ENCODE measurements at places on chromosomes 11 and 22.
A peak's percentile ranks its signal among the peaks of the same experiment; 100 is the strongest.

DNA sequence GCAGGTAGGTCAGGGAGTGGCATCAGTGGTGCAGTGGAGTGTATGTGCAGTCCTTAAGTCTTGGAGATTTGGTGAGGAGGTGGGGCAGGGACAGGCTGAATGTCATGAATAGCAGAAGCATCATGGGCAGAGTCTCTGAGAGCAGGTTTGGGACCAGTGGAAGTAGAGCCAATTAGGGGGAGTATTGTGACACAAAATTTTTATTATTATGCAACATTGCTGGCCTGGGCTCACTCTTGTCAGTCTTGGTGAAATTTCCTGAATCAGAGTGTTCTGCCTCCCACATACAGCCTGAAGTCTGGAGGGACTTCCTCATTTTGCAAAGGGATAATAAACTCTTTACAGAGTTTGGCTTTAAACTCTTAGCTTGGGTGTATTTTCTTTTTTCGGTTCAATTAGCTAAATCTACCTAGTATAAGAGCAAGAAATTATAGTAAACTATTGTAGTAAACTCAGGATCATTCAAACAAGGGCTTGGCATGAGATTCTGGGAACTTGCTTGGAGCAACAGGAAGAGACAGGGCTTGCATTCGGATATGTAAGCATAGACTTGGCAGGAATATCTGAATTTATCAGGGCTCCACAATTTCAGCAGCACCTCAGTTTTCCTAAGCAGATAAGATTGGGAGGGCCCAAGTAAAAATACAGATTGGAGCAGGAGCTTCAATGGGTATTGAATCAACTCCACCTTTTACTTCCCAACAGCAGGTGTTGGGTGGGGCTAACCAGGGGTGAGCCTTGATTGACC, 67.7 kb downstream of the FDX1 start:
- no peak for DNase-seq

DNA sequence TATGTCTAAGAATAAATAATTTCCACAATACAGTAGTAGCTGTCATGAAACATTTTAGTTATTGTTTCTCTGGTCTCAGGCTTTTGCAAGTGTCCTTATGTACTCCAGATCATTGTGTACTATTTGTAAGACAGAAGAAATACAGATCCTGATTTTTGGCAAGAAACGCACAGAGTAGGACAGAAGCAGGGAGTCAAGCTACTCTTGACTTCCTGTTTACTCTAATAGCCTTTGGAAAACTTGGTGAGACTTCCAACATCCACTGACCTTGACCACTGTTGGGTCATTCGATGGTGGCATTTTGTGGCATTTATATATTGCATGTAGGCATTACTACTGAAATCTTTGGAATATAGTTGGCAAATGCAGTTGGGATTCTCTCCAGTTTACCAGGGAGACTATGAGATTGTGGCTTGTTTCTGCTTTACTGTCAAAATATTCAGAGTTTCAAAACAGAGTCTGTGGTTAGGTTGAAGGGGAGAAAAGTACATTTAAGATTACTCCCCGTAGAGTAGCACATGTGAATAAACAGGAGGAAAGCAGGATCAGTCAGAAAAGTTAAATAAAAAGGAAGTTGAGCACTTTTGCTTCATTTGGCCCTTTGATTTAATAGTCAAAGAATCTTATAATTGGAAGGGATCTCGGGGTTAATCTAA, 726.1 kb upstream of the CCDC90B start:
- DNase-seq, result no peak

GRCh38 chr22:26646158-26646557, 11.2 kb upstream of the MIAT start:
- peak; percentile 24 for DNase-seq

DNA sequence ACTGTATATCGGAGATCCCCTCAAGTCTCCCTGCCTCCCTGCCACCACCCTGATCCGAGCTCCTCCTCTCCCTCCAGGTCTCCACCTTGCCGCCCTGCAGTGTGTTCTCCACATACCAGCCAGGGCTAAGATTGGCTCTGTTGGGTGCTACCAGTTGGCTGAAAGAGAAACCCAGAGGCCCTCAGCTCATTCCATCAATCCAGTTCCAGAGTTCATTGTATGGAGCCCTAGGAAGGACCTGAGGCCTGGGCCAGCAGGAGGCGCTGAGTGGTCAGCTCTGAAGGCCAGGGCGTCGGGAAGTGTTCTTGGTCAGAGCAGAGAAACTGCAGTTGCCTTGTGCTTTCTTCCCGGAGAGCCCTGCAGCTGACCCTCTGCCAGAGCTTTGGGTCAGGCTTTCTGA, 2.2 kb upstream of the TOP3B start:
- no peak for DNase-seq

DNA sequence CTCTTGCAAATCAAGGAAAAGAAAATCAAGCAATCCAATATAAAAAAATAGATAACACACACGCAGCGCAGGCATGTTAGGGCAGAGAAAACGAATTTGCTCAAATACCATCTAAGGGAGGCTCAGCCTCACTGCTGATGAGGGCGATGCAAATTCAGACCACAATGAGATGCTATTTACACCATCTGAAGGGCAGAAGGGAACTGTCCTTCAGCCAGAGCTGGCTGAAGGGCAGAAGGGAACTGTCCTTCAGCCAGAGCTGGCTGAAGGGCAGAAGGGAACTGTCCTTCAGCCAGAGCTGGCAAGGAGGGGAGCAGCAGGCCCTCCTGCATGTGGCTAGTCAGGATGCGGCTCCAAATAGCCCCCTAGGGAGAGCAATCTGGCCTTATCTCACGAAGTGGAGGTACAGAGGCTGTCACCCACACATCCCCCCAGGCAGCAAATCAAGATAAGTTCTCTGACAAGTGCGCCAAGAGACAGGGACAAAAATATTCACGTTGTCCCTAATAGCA, 7.6 kb upstream of the SLC39A13 start:
- no peak for DNase-seq

GRCh38 chr22:29804985-29805384, 33.1 kb downstream of the ASCC2 start:
- DNase-seq, result no peak

GRCh38 chr11:62088331-62088933, 35.4 kb upstream of the INCENP start:
- DNase-seq, result no peak

- no peak for DNase-seq
These were observed 42.4 kb upstream of the GLYAT start for GRCh38 chr11:58774164-58774593.

- DNase-seq, result no peak
These were observed 10.7 kb upstream of the SMIM38 start for GRCh38 chr11:69145050-69145380.

- DNase-seq, result peak; percentile 65
These were observed 5.7 kb upstream of the ACAT1 start for GRCh38 chr11:108115500-108116140.

- peak; percentile 7 for DNase-seq
These were observed 274.9 kb downstream of the FAM181B start for GRCh38 chr11:82458761-82459160.

DNA sequence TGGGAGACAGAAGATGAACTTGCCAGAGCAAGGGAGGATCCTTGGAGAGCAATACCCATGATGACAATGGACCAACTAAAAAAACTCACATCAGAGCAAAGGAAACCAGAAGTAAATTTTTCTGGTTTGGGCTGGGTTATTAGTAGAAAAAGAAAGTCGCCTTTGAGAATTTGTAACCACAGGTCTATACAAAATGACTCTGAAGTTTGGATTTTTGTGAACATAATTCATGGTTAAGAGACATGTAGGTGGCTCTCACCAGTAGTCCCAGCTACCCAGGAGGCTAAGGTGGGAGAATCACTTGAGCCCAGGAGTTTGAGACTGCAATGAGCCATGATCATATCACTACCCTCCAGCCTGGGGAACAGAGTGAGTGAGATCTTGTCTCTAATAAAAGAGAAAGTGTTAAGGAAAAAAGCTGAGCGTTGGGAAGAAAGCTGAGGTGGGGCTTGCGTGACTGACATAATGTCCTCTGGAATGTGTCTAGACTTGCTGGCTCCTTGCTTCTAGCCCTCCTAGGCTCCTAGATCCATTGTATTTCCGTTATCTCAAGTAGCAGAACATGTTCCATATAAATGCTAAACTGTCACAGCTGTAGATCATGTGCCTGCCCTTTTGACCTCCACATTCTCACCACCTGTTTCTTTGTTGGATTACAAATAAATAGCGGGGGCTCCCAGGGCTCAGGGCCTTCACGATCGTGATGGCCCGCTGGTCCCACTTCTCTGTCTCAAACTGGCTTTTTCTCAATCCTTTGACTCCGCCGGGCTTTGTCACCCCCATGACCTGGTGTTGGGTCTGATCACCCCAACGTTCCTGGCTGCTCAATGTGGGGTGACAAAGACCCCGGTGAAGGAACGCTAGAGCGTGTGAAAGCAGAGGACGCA, 56.2 kb upstream of the SC5D start:
- no peak for DNase-seq

GRCh38 chr11:12377106-12377823, at the start of gene PARVA:
Gene PARVA (plus strand): TSS chr11:12377571. CDS start chr11:12377648, 77 bp downstream.
- no peak for DNase-seq

- DNase-seq, result no peak
These were observed 72.2 kb downstream of the LINC01488 start for GRCh38 chr11:69553416-69554357.

- no peak for DNase-seq
These were observed 177.5 kb downstream of the TMEM135 start for GRCh38 chr11:87215236-87215635.

DNA sequence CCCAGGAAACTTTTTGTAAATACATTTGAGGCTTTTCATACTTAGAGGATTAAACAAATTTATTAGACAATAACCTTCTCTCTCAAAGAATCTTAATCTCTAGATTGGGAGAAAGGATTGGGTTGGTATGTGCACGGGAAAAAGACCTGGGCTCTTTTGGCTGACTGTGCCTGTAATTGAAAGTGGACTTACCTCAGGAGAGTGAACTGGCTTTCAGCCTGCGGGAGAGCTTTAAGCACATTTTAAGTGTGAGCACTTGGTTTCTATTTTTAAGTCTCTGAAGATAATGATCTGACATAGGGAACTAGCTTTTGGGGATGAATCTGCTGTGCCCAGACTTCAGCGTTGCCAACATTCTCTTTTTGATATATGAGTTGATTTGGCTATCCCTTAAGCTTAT, 35.8 kb downstream of the UVRAG start:
- peak; percentile 3 for DNase-seq

DNA sequence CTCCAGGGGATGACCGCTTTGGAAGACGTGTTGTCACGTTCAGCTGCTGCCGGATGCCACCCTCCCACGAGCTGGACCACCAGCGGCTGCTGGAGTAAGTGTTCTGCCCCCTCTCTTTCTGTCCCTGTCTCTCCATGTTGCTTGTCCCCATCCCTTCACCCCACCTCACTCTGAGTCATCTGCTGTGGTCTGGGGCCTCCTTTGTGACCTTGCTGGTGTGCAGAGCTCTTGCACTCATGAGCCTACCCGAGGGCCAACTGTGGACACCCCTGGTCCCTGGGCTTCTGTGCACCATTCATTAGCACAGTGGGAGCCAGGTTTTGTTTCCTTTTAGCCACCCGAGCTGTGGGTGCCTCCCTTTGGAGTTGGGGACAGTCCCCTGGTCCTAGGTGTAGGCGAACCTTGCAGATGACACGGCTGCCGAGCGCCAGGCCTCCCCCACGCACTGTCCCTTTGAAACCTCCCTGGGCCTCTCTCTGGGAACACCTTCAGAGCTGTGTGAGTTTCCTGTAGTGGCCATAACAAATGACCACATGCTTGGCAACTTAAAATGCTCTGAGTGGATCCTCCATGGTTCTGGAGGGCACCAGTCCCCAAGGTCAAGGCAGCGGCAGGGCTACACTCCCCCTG, 49.8 kb downstream of the ARHGAP8 start:
- DNase-seq, result no peak

DNA sequence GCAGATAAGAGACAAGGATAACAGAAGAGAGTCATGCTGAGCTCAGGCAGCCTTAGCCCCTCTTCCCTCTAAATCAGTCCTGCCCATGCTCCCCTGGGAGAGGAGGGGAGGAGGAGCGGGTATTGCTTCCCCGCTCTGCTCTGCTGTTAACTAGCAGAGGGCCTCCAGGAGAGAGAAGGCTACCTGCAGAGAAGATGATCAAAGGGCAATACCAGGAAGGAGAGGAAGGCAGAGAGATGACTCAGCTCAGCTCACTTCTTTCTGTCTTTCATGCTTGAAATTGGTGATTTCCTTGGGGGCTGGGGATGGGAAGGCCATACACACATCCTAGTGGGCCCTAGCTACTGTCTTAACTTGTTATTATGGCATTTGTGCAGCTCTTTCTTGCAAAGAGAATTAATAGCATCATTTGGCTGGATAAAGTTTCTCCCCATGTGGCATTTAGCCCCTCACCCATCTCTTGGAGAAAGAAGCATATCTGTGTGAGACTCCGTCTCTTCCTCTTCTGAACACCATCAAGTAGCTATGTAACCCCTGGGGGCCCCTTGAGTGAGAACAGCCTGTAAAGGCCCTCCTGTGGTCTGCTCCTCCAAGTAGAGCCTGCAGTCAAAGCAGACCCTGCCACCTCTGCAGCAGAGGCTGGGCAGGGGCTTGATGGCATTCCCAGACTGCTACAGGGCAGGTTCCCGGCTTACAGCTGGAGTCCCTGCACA, 33.4 kb upstream of the AMOTL1 start:
- peak; percentile 46 for DNase-seq

- DNase-seq, result peak; percentile 29
These were observed 23.3 kb downstream of the ARL14EP start for GRCh38 chr11:30346068-30346688.

GRCh38 chr22:38645430-38645829, 10.8 kb downstream of the FAM227A start:
- no peak for DNase-seq

DNA sequence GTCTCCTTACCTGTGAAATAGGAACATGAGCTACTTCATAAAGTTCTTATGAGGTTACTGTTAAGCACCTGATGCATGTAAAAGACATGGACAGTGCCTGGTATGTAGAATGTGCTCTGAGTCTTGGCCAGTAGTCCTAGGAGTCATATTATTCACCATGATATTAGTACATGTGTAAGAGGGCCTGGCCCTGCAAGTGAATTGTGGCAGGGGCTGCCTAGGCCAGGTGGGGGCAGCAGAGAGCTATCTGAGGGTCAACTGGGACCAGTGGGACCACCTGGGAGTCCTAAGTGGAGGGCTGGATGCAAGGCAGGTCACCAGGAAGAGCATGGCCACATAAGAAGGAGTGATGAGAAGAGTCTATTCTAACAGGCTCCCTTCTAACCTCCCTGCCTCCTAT, 529.5 kb downstream of the SOX6 start:
- DNase-seq, result peak; percentile 33

- DNase-seq, result no peak
These were observed 63.0 kb upstream of the MYEOV start for GRCh38 chr11:69230856-69231425.

DNA sequence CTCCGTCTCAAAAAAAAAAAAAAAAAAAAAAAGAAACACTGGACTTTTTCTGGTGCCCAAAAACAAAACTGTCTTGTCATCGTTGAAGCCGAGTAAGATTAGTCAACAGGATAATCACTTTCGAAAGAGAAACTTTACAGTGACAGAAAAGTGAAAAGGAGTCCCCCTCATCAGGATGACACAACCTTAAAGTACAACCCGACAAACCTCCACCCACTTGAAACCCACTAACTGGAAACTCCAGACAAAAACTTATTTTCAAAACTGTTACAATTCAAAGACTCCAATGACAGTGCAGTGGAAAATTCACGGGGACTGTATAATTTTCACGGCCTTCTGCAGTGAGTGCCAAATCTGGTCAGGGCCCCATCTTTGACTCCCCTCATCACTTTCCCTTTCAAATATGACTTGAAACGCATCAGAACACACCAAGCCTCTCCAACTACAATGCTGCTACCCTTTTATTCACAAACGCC, 1.3 kb downstream of the DENND5A start:
- DNase-seq, result no peak

- no peak for DNase-seq
These were observed 151.7 kb downstream of the CEP164 start for GRCh38 chr11:117479372-117479771.

- DNase-seq, result no peak
These were observed 7.1 kb upstream of the DKK3 start for GRCh38 chr11:12015486-12015885.
